ENCODE measurements at places on chromosomes 2 and 18. TPM values are rescaled to one million over a fixed set of nuclear protein-coding genes. Genes with fewer than 3 reads are reported as not detected.

Gene HOXD3
- total RNA-seq, result 11.4 TPM

Gene CTAGE1
- total RNA-seq, result not detected

Gene CAVIN2
- 48.0 TPM for total RNA-seq

GRCh38 chr2:110958346-110959119, 162.2 kb upstream of the BCL2L11 start:
- DNase-seq, result no peak
- no peaks in the 10 kb centered on the region for H3K27me3 ChIP-seq
- no peaks in the 10 kb centered on the region for H3K36me3 ChIP-seq
- no peaks in the 10 kb centered on the region for H3K4me1 ChIP-seq
- no peak overlapping the region for H3K27ac ChIP-seq
- H3K4me3 ChIP-seq, result no peak overlapping the region

DNA sequence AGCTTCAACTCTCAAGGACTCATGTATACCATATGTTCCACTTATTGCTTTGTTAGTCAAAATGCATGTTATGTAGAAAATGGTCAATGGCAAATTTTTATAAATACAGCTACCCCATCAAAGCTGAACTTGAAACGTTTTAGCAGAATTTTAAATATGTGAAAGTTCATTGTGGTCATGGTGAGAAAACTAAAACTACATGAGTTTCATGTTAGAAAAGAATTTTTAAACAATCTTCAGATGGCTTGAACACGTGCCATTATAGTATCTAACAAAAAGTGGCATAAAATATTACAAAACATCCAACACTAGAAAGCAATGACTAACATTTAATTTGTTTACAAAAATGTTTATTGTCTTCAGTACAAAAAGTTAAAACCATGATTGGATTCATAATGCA, 246.0 kb upstream of the KCNJ3 start:
- H3K4me1 ChIP-seq, result peaks cover 17% of the 10 kb centered on the region
- DNase-seq, result no peak
- no peaks in the 10 kb centered on the region for H3K27me3 ChIP-seq
- no peaks in the 10 kb centered on the region for H3K36me3 ChIP-seq
- H3K27ac ChIP-seq, result no peak overlapping the region

- H3K4me3 ChIP-seq, result no peak overlapping the region
- peaks cover 94% of the 10 kb centered on the region for H3K4me1 ChIP-seq
- H3K27me3 ChIP-seq, result no peaks in the 10 kb centered on the region
- peaks cover 12% of the 10 kb centered on the region for H3K36me3 ChIP-seq
These were observed 82.9 kb downstream of the TNS1 start for GRCh38 chr2:217919781-217920351.

GRCh38 chr18:7388741-7389140, 157.9 kb downstream of the LRRC30 start:
- DNase-seq, result no peak
- no peaks in the 10 kb centered on the region for H3K27me3 ChIP-seq
- H3K4me3 ChIP-seq, result no peak overlapping the region
- no peaks in the 10 kb centered on the region for H3K4me1 ChIP-seq

Measured in tibial nerve (tissue), 4 donors.